ENCODE measurements at places on chromosomes 12 and 14.
A peak's percentile ranks its signal among the peaks of the same experiment; 100 is the strongest.

DNA sequence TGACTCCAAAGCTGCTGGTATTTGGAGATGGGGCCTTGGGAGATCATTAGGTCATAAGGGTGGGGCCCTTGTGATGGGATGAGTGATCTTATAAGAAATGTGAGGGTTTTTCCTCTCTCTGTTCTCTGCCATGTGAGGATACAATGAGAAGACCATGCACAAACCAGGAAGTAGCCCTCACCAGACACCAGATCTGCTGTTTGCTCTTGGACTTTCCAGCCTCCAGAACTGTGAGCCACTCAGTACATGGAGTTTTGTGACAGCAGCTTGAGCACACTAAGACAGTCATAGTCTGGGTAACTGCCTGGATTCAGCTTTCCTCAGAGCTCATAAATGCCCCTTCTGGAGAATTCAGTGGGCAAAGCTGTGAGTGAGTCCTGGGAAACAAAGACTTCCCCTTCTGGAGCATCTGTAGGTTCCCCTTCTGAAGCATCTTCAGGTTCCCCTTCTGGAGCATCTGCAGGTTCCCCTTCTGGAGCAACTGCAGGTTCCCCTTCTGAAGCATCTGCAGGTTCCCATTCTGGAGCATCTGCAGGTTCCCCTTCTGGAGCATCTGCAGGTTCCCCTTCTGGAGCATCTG is 11.0 kb upstream of the PPP4R3A start:
- no peak for DNase-seq

- DNase-seq, result no peak
These were observed 280.7 kb upstream of the FAR2 start for GRCh38 chr12:28868414-28868813.

DNA sequence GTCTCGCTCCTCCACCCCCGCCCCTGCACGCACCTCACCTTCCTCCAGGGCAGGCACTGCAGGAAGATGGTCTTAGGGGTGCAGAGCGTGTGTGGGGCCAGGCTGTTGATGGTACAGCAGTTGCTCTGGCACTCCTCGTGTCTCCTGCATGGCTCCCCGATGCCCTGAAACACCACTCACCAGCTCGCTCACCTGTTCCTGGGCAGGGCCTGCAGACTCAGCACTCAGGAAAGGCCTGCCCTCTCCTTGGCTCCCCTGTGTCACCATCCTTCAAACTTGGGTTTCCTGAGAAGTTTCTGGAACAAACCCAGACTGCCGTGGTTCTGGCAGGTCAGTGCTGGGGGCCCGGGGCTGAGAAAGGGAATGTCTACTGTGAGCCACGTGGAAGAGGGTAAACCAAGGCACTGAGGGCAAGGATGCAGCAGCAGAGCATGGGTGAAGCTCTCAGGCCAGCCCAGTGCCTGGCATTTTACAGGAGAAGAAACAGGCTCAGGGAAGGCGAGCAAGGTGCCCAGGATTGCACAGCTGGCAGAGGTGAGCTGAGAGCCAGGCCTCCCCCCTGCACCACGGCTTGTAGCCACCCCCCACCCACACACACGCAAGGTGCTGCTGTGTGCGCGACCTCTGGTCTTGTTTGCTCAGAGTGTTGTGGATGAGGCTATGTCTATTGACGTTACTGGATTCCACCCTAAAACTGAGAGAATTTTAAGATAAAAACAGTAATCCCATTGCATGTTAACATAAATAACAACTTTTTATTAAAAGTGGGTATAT is 5.5 kb downstream of the LRCOL1 start:
- no peak for DNase-seq

- DNase-seq, result no peak
These were observed 1182.8 kb downstream of the FLRT2 start for GRCh38 chr14:86712727-86713126.

- no peak for DNase-seq
These were observed 74.0 kb downstream of the CCDC92 start for GRCh38 chr12:123898673-123899072.

GRCh38 chr14:99380402-99380801 is 100.3 kb downstream of the SETD3 start:
- no peak for DNase-seq

GRCh38 chr12:53966385-53967133 is 6.4 kb upstream of the HOXC11 start:
- DNase-seq, result no peak

DNA sequence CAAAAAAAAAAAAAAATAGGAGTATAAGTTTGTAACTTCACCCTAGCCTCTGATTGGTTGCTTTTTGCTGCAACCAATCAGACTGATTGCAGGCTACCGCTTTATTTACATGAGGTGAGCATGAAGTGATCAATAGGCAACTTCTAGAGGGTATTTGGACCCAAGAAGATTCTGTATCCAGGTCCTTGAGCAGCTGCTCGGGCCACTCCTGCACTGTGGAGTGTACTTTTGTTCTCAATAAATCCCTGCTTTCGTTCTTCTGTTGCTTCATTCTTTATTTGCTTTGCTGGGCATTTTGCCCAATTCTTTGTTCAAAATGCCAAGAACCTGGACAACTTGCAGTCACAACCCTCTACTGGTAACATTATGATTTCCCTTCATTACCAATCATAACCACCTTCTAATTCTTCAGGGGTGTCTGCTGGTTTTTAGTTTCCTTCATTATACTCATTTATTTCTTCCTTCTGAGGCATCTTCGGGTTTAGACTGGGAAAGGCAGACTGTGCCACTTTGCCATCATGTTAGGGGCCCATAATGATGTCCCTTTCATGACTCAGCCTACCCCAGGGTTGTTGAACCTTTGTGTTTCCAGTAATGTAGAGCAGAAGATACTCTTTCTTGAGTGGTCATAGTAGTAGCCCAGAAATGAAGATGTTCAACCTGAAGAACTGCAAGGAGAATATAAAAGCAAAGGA is 43.4 kb upstream of the LIMA1 start:
- DNase-seq, result no peak

GRCh38 chr12:89212339-89212771 is 139.9 kb downstream of the DUSP6 start:
- DNase-seq, result no peak

DNA sequence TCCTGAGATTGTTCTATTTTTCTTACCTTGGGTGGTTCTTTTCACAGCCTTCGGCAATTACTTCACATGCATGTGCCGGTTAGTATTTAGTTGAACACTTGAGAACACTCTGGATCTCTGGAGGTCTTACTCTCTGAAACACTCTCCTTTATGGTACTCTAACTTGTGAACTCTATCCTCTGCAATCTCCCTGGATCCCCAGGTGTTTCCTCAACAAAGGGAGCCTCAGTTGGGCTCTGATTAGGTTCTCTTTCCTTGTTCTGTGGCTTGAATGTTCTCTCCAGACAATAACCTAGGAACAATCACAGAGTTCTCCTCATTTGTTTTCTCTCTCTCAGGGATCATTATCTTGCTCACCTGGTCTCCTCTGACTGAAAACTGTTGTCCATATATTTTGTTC is 40.5 kb upstream of the ABCD2 start:
- DNase-seq, result no peak

GRCh38 chr14:52442166-52442565 is 110.1 kb downstream of the TXNDC16 start:
- no peak for DNase-seq

GRCh38 chr12:118682656-118683055 is 298.7 kb upstream of the SRRM4 start:
- no peak for DNase-seq

DNA sequence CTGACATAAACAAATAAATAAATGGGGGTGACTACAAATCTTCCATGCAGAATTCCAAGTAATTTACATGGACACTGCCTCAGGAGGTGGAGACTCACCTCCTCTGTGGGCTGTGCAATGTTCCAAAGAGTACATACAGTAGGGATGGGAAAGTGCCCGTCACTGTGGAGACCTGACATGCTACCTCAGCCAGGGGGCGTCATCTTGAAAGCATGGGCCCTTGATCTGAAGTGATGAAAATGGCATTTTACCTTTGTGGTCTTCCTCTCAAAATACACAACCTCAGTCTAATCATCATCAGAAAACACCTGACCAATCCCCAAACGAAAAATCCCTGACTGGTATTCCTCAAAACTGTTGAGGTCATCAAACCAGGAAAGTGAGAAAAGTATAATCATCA is 48.4 kb downstream of the ANAPC7 start:
- DNase-seq, result no peak

DNA sequence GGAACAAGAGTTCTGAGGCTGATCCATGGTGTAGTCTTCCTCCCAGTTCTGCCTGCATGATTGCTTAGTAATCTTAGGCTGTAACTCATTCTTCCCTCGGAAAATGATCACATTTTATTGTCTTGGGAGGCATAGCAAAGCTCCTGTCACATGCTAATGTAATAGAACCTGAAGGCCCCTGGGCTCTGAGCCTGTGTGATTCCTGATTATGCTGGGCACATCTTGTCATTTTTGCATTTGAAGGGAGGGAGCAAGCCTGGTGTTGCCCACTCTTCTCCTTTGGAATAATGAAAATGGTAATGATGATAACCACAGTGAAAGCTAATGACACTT is 215.4 kb downstream of the MSRB3 start:
- no peak for DNase-seq

DNA sequence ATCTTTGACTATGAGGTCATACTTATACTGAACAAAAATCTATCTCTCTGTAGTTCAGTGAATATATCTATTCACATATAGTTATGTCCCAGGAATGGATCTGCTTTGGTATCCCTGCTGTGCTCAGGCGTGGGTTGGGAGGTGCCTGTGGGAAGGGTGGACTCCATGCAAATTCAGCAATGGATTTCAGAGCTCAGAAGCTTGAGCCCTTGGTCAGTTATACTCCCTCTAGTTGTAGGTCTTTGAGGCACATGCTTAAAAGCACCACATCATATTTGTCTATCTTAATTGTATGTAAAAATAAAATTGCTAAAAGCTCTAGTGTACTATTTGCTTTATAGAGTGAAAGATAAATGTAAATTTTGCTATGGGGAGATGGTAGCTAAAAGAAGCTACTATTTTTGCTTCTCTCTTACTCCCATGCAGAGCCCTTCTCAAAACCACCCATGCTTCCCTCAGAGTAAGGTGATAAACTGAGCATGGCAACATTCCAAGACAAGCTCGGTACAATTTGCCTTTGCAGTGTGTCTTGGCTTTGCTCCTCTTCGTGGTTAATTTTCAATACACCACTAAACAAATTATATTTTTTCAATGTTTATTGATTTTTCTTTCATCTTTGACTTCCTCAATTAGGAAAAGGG is 54.9 kb downstream of the SLC16A7 start:
- no peak for DNase-seq

GRCh38 chr12:11540615-11541310 is 108.7 kb upstream of the ETV6 start:
- DNase-seq, result no peak

DNA sequence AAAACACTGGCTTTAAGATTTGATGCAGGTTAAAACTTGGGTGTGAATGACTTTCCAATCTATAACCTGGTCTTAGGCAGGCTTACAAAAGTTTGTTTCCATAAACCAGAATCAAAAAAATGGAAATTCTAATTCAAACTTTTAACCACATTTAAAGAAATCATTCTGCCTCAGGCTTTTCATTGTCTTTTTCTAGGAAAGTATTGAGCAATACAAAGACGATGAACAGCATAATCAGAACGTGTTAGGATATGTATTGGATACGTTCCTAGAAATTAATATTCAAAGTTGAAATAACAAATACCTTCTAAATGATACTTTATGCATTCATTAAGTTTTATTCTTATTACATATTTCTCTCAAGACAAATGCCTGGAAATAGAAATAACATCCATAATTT is 172.9 kb downstream of the CEP128 start:
- DNase-seq, result no peak

- DNase-seq, result no peak
These were observed 717 bp downstream of the WNT10B start for GRCh38 chr12:48970702-48971334.

DNA sequence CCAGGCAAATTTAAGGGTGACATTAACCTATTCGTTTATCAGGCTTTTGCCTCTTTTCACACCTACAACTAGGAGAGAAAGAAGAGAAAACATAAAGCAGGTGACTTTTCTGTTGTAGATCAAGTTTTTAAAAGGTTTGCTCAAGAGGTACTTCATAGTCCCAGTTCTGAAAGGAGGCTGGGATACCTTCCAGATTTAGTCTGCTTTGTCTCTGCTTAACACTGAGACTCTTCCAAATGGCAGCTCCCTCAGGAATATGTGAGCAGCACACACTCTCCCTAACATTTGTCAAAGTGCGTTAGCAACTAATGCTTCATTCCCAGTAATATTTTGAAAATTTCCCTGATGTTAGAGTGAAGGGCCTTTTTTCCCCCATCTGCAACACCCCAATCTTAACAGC is 133.7 kb upstream of the RASSF8 start:
- no peak for DNase-seq

GRCh38 chr14:99194136-99194535 is 77.9 kb downstream of the BCL11B start:
- no peak for DNase-seq

DNA sequence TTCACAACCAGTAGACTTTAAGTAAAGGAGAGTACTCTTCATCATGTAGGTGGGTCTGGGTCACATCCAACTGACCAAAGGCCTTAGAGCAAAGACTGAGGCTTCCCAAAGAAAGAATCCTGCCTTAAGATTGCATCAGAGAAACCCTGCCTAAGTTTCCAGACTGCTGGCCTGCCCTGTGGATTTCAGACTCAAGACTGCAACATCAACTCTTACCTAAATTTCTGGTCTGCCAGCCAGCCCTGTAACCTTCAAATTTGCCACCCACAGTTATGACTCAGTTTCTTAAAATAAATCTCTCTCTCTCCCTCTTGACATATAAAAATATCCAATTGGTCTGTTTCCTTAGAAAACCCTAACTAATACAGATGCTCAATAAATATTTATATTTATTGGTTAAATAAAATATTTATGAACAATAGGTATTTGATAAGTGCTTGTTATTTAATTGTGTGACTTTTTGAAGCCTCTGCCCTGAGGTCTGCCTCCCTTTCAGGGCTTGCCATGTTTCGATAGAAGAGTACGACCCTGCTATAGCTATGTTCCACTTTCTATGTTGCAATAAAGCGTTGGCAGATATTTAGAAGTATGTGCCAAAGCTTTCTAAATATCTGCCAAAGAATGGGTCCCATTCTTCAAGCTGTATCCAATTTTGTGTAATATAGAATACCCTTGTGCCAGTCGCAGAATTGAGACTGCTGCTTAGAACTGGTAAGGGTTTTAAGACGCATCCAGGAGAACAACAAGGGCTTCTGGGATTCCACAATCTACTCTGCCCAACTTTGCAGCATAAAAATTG is 65.7 kb downstream of the TMEM30B start:
- DNase-seq, result no peak

- DNase-seq, result no peak
These were observed 21.1 kb downstream of the GSC start for GRCh38 chr14:94748667-94749347.

DNA sequence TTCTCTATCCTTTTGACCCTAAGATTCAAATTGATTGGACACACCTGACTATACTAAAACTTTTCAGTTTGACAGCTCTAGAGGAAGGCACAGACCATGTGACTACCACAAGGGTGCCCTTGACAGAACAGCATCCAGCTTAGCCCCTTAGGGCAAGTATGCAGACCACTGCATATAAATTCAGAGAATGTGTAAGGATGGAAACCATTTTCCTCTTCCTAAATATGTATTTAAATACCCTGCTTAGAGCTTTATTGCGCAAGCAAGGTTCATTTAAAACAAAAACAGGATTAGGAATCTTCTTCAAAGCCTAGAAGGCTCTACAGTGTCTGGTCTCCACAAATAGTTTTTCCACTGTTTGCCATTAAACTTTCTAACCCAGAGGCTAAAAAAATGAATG is 202.8 kb downstream of the MED13L start:
- no peak for DNase-seq

- peak; percentile 36 for DNase-seq
These were observed 908 bp downstream of the ENTPD5 start for GRCh38 chr14:74018174-74018585.

GRCh38 chr12:82527165-82527780 is 159.4 kb upstream of the TMTC2 start:
- peak; percentile 7 for DNase-seq

GRCh38 chr14:41873686-41874317 is 267.1 kb downstream of the LRFN5 start:
- no peak for DNase-seq

Measured in AG04449 (cell line).